ENCODE measurements at places on chromosomes 13 and 19.

- no peak for DNase-seq
These were observed 35.5 kb upstream of the TMEM255B start for GRCh38 chr13:113723410-113724015.

GRCh38 chr13:29473166-29473565 is 122.3 kb downstream of the SLC7A1 start:
- DNase-seq = no peak

DNA sequence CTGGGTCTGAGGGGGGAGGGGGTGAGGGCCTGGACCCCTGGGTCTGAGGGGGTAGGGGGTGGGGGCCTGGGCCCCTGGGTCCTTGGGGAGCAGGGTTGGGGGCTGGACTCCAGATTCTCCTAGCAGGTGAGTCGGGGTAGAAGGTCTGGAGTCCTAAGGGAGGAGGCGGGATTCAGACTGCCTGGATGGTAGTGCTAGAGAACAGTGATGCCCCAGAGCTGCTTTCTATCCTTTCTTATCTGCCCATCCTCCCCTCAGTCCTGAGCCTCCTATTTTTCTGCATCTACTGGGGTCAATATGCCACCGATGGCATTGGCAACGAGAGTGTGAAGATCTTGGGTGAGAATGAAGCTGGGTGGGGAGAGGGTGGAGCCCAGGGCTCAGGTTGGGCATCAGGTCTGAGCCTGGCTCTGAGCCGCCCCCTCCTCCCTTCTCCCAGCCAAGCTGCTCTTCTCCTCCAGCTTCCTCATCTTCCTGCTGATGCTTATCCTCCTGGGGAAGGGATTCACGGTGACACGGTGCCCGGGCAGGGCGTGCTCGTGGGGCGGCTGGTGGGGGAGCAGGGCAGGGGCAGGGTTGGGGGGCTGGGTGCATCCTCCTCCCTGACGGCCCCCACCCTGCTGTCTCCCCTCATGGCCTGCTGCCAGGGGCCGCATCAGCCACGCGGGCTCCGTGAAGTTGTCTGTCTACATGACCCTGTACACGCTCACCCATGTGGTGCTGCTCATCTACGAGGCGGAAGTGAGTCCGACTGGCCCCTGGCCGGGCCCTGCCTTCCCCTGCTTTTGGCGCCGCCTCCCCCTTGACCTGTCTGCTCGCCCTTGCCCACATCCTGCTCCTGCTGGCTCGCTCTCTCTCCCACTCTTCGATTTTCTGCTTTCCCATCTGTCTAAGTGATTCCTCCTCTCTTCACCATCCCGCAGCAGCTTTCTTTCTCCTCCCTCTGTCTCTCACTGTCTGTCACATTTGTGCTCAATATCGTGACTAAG is 3.4 kb downstream of the TMEM145 start:
- no peak for DNase-seq

DNA sequence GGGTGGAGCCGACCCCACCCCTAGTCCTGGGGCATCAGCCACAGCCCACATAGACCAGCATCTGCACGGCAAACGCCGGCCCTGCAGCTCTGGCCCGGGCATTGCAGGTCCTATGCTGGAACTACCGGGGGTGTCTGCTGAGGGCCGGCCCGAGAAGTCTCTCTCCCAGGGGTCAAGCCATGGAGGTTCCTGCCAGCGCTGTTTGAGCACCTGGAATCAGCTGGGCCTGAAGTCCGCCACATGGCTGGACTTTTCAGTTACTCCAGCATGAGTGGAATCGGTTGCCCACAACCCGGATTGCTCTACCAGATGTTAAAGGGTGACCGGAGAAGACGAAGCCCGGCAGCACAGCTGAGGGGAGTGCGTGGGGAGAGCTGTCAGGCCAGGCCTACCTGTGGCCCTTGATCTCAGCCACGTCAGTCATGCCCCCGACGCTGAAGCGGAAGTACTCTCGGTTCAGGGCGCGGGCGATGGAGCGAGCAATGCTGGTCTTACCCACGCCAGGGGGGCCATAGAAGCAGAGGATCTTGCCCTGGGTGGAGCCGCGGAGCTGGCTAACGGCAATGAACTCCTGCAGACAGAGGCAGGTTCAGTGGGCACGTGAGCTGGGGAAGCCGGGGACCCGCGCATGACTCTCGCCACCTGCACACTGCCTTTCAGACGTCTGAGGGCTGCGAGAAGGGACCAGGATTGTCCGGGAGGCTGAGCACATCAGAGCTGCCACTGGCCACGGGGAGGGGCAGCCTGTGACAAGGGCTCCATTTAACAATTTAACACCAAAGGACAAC is 8.7 kb downstream of the RPL36 start:
- DNase-seq = no peak

DNA sequence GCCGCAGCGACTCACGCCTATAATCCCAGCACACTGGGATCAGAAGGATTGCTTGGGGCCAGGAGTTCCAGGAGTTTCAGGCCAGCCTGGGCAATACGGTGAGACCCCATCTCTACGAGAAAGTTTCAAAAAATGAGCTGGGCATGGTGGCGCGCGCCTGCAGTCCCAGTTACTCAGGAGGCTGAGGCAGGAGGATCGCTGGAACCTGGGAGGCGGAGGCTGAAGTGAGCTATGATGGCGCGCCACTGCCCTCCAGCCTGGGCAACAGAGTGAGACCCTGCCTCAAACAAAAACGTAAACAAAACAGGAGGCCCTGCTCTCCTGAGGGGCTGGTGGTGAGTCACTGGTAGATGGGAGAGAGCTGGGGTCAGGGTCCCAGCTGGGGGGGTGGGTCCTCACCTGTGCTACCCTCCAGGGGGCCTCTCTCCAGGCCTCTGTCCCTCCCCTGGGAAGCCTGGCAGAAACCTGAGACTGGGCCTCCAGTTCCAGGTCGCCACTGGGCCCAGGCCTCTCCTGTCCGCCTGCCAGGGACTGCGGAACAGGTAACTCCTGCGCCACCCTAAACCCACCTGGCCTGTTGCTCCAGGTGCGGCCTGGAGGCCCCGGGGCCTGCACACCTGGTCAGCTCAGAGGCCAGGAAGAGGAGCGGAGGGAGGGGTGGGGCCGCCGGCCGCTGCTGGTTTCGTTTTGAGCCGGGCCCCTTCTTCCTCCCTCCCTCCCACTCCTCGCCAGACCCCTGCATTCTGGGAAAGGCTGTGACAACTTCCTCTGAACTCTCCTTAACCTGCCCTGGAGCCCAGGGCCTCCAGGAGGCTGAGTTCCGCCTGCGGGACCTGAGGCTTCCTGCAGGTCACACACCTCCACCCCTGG is 17.2 kb upstream of the ZBTB7A start:
- DNase-seq = no peak

DNA sequence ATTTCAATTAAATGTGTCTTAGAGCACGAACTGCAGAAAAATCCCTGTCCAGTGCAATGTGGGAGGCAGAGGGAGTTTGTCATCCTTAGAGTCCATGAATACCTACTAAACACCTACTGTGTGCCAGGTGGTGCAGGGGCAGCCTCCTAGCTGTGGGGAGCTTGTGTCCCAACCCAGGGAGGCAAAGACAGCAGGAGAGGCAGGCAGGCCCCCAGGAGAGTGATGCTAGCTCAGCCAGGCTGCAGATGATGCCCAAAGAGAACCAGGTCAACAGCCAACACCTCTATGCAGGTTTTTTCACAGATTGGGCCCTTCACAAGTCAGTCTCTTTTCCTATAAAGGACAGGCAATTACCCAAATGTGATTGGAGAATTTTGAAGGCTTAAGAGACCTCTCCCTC is 108.2 kb upstream of the UQCRFS1 start:
- no peak for DNase-seq

GRCh38 chr13:110643324-110643723 is 28.0 kb downstream of the NAXD start:
- DNase-seq = no peak

DNA sequence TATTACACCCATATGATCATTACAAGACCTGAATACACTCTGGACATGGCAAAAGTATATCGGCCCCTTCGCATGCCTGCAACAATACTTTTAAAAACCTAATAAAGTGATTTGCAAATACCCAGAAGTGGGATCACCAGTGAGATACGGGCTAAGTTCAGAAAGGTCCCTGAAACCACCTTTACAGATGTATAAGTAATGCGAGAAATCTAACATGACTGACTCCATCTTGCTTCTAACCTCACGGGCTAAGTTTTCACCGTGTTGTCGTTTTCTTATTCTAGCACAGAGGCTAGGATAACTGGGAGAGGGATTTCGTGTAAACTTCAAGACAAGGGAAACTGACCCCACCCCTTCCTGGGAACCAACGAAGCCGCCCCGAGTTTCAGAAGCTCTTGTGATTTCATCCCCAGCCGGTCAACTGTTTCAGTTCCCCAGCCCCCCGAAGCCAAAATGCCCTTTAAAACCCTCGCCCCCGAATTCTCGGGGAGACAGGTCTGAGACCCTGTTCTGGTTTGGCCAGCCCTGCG is 703 bp downstream of the NEK3 start:
- DNase-seq = peak; percentile 12

- DNase-seq = no peak
These were observed 186.7 kb downstream of the RFC3 start for GRCh38 chr13:34004676-34005075.

DNA sequence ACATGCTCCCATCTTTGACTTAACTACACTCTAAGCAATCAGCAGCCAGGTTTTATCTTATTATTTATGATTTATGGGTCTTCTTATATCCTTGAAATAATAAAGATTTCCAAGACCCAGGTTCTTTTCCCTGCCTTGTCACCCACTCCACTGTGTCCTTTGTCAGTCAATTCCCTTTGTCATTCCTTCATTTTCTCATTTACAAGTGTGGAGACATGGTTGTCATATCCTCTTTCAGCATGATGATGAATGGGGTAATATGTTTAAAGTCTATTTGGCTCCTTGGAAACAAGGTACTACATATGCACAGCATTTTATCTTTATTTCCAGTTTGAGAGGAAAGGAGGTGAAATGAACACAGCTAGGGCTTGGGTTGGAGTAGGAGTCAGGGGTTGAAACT is 521.8 kb downstream of the LMO7 start:
- no peak for DNase-seq

- no peak for DNase-seq
These were observed 2.0 kb downstream of the SLC8A2 start for GRCh38 chr19:47469719-47470118.

DNA sequence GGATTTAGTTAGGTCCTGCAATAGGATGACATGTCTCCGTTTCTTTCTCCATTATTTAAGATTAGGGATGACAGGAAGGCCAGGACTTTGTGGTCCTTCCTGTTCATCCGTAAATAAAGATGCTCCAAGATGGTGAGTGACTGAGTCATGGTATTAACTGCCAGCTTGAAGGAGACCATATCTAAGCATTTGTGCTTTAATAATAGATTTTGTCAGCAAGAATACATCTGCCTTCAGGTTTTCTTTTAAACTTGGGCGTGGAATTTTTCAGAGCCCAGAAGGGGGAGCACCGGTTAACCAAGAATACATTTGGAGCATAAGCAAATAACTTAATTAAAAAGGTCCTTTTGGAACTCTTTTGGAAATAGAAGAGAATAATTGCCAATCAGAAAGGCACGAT is 68.2 kb downstream of the ARHGAP35 start:
- DNase-seq = no peak

DNA sequence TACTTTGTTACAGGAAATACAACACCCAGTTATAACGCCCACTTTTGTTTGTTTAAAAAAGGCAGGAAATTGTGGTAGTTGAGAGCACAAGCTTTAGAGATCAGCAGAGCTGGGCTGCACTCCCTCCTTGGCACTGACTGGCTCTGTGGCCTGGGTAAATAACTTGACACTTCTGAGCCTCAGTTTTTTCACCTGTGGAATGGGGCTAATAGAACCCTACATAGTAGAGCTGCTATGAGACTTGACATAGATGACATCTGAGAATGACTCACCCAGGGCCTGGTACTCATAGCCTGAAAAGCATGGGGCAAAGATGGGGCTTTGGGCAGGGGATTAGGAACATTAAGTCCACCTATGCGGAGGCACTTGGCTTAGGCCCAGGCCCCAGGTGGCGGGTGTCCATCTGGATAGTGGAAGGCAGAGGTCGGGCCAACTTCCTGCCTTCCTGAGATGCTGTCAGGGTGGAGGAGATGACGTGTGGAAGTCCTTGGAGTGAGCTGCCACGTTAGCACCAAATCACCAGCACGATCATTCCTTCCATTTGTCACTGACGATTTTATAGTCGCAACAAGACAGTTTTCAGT is 159.1 kb downstream of the KATNAL1 start:
- DNase-seq = no peak

GRCh38 chr13:106117035-106117434 is 418.4 kb downstream of the EFNB2 start:
- no peak for DNase-seq

GRCh38 chr19:1266916-1267476 is 2.1 kb upstream of the CIRBP start:
- no peak for DNase-seq

DNA sequence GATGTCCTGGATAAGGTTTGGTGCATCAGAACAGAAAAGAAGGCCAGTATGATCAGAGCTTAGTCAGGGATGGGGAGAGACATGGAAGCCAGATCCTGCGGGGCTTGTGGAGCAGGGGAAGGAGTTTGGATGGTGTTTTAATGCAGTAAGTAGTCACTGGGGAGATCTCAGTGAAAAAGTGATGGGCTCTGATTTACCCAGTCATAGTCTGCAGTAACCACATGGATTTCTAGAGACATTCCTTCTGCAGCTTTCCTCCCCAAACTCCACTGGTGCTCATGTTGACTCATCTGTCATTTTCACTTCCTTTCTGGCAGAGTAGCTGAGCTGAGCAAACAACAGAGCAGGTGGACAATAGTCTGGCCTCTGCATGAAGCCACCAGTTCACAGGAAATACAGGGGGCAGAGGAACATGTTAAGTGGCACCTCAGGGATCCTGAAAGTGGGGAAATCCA is 144.1 kb downstream of the DPF1 start:
- peak; percentile 86 for DNase-seq

- no peak for DNase-seq
These were observed 33.3 kb upstream of the SPACA7 start for GRCh38 chr13:112342841-112343361.

DNA sequence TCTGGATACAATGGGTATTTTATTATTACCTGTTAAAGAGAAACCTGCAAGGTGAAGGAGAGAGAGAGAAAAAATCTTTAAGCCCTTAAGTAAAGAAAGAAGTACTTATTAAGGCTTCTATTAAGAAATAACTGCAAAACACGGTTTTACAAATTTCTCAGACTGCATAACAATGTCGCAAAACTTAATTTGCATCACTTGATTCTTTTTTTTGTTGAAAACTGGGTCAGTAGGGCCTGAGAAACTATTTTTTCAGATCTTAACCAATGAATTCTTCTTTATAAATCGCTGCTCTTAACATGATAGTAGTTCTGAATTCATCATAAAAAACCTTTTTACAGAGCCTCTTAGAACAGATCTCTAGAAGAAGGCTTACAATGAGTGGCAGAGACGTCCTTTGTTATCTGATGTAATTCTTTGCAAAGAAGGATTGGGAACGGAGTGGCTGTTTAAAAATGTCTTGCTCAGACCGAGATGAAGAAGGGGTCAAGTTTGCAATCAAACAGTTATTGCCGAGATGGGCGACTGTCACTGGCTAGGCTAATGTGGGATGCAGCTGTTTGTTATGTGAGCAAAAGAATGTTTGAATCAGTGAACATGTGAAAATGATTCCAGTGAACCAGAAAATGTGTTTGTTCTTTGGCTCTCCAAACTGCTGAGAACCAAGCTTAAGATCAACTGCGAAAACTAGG is 76.3 kb downstream of the ZNF536 start:
- no peak for DNase-seq

GRCh38 chr13:41746259-41746658 is 214.7 kb downstream of the VWA8 start:
- DNase-seq = peak; percentile 47

Data from brain microvascular endothelial cell (primary cell).